ENCODE measurements at places on chromosomes 4 and X. TPM values are rescaled to one million over a fixed set of nuclear protein-coding genes. Genes with fewer than 3 reads are reported as not detected.

- DNase-seq = no peak
- no peak overlapping the region for H3K27ac ChIP-seq
- H3K4me3 ChIP-seq = no peak overlapping the region
- H3K36me3 ChIP-seq = no peaks in the 10 kb centered on the region
- H3K27me3 ChIP-seq = no peaks in the 10 kb centered on the region
Observed at GRCh38 chrX:29555465-29556091, 659.8 kb upstream of the MAGEB2 start.

DNA sequence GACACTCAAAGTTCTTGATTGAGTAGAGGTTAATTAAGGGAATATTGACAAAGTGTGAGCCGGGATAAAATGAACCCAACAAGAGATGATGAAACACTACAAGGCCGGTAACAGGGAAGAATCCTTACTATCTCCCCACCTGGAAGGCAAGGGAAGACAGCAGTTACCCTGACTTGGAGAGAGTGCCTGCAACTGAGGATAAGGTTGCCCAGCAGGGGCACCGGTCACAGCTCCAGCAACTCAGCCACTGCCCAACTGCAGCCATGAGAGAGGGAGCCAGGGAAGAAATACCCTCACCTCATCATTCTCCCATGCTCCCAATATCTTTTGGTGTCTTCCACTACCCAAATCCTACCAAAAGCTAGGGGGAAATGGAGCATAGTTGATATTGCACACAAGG is 212.7 kb downstream of the KCTD8 start:
- H3K36me3 ChIP-seq = no peaks in the 10 kb centered on the region
- no peak overlapping the region for H3K27ac ChIP-seq
- H3K4me1 ChIP-seq = no peaks in the 10 kb centered on the region
- no peak for DNase-seq
- no peak overlapping the region for H3K4me3 ChIP-seq

DNA sequence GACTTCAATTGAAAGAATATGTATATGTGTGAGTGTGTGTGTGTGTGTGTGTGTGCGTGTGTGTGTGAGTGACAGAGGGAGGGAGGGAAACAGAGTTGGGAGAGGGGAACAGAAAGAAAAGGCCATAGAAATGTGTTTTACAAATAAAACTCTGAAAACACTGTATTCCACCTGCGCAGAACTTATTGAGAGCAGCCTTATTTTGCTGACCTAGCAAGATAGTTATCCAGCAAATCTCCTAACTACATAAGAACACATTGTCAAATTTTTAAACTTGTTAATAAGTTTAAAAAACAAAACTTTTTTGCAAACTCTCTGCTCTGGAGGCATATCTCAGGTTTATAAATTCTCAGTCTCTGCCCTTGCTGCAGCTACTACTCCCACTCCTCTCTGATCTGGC is 217.9 kb upstream of the NOCT start:
- H3K36me3 ChIP-seq = no peaks in the 10 kb centered on the region
- H3K27ac ChIP-seq = no peak overlapping the region
- H3K27me3 ChIP-seq = no peaks in the 10 kb centered on the region
- H3K4me3 ChIP-seq = no peak overlapping the region
- no peak for DNase-seq
- H3K4me1 ChIP-seq = no peaks in the 10 kb centered on the region

GRCh38 chr4:125572601-125573000 is 257.8 kb downstream of the FAT4 start:
- no peak overlapping the region for H3K27ac ChIP-seq
- no peak overlapping the region for H3K4me3 ChIP-seq
- H3K36me3 ChIP-seq = no peaks in the 10 kb centered on the region
- no peaks in the 10 kb centered on the region for H3K4me1 ChIP-seq
- no peaks in the 10 kb centered on the region for H3K27me3 ChIP-seq

The FAM47A gene
- 1.9 TPM for total RNA-seq

The DIPK2B gene
- total RNA-seq = 5.8 TPM

The LAMTOR3 gene
- 51.7 TPM for total RNA-seq

DNA sequence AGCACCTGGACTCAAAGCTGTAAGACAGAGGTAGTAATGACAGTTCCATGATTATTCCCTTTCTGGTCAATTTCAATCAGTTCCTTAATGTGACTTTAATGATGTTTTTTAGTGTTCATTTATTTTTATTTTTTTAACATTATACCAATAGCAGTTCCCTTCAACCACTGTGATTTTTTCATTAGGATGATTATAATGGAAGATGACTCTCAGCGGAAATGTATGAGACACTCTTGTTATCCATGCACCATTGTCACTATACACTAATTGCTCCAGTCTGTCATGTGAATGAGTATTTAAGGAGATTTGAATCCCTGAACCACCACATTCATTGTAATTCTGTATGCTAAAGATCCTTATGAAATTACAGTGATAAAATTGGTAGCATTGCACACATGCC is 2102.3 kb upstream of the AGA start:
- no peak overlapping the region for H3K4me3 ChIP-seq
- no peak for DNase-seq
- H3K4me1 ChIP-seq = no peaks in the 10 kb centered on the region

DNA sequence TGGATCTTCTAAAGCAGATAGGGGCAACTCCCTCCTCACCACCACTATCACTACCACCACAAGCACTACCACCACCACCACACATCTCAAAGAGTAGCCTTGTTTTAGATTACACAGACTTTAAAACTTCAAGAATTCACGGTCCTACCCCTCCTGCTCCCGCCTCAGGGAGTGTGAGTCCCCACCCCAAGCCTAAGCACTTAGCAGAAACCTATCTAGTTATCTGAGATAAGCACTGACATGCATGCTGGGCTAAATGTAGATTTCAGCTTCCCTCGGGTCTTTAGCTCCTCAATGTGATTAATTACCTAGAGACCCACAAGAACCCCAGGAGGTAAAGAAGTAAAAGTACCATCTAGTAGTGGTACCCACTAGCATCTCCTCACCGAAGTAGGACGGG is 775 bp downstream of the AMOT start:
- no peak for DNase-seq
- peak overlapping the region; percentile 60 for H3K4me3 ChIP-seq
- H3K36me3 ChIP-seq = no peaks in the 10 kb centered on the region
- no peaks in the 10 kb centered on the region for H3K4me1 ChIP-seq

The ABCG2 gene
- 9.5 TPM for total RNA-seq

- no peaks in the 10 kb centered on the region for H3K27me3 ChIP-seq
- H3K27ac ChIP-seq = peak overlapping the region; percentile 81
- peak overlapping the region; percentile 98 for H3K4me3 ChIP-seq
- H3K36me3 ChIP-seq = no peaks in the 10 kb centered on the region
Observed at GRCh38 chr4:41934514-41934900, 722 bp upstream of the TMEM33 start.

GRCh38 chr4:1474126-1475090 is 68.2 kb upstream of the NKX1-1 start:
- no peaks in the 10 kb centered on the region for H3K27me3 ChIP-seq
- H3K4me1 ChIP-seq = peaks cover 4% of the 10 kb centered on the region
- no peak overlapping the region for H3K27ac ChIP-seq
- no peak overlapping the region for H3K4me3 ChIP-seq
- no peaks in the 10 kb centered on the region for H3K36me3 ChIP-seq

DNA sequence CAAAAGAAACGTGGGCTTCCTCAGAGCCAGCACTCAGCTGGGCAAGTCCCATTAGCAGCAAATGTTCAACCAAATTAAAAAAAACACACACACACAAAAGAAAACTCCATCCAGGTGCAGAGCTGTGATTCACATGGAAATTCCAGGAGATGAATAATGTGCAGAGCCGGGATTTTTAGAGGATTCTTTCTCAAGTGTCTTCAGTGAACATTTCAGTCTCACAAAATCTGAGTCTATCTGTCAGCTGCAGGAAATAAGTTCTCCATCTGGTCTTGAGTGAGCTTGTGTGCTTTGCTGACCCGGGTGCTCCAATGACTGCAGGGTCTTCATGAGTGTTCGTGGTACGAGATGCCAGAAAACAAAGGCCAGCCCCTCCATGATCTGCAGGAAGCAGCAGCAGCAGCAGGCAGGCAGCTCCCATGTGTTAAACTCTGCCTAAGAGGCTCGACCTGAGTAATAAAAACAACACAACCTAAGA is 44.3 kb downstream of the RASGEF1B start:
- no peaks in the 10 kb centered on the region for H3K36me3 ChIP-seq
- no peak overlapping the region for H3K4me3 ChIP-seq

DNA sequence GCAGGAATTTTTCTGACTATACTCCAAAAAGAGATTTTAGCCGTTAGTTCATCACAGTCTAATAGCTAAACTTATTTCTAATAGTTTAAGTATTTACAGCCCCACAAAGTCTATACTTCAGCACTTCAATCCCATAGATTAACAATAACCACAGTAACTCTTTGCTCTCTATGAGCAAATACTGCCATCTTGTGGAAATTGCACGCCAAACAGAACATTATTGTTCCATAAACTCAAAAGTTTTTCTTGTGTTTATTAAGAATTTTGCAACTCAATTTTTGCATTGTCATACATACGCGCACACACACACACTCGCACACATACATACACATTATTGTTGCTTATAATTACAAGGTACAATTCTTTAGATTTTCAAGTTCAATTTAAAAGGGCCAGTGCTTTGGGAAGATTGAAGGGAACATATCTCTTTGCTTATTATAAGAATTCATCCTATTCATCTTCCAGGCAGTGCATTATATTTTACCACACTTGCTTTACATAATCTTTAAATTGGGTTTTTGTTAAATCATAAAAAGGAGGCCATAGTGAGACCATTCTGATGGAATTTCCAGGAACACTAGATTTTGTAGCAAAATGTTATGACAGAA is 63.8 kb upstream of the ATOH1 start:
- H3K27ac ChIP-seq = no peak overlapping the region
- DNase-seq = peak; percentile 52
- H3K4me1 ChIP-seq = no peaks in the 10 kb centered on the region
- H3K4me3 ChIP-seq = no peak overlapping the region
- no peaks in the 10 kb centered on the region for H3K36me3 ChIP-seq

DNA sequence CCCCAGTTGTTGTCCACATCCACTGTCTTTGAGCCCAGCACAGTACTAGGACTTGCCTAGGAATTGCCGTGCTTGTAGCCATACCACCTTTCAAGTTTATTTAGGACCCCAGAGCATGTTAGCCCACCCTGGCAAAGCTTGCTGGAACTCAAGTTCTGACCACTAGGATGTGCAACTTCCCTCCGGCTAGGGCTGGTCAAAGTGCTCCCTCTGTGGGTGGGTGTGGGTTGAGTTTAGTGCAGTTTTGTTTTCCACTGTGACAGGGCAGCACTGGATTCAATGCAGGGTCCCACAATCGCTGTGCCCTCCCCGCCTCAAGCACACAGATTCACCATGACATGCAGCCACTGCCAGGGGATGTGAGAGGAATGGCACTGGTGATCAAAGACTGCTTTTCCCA is 96.0 kb downstream of the RASGEF1B start:
- no peaks in the 10 kb centered on the region for H3K27me3 ChIP-seq
- H3K4me3 ChIP-seq = no peak overlapping the region
- no peak for DNase-seq
- no peaks in the 10 kb centered on the region for H3K4me1 ChIP-seq

DNA sequence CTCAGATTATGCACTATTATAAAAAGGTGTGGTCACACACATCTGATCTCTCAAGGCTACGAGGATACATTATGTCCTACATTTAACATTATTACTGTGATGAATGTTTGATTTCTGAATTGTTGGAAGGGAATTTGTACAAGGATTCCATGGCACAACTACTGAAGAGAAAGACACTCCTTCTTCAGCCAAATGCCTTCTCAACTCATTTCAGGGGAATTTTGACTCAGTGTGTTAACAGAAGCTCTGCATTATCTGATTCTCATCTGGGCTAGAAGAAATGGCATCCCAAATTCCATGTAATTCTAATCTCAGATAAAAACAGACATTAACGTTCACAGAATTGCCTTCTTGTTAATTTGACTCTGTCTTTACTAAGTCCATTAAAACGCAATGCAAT is 477.7 kb downstream of the PDGFC start:
- no peaks in the 10 kb centered on the region for H3K4me1 ChIP-seq
- no peak overlapping the region for H3K27ac ChIP-seq
- DNase-seq = no peak
- H3K27me3 ChIP-seq = no peaks in the 10 kb centered on the region

The RHOH gene
- 1.2 TPM for total RNA-seq

- H3K4me3 ChIP-seq = no peak overlapping the region
- DNase-seq = no peak
- H3K4me1 ChIP-seq = no peaks in the 10 kb centered on the region
- H3K36me3 ChIP-seq = no peaks in the 10 kb centered on the region
- no peaks in the 10 kb centered on the region for H3K27me3 ChIP-seq
- no peak overlapping the region for H3K27ac ChIP-seq
Observed at GRCh38 chr4:58514299-58514698, 1404.1 kb upstream of the IGFBP7 start.

The EPGN gene
- total RNA-seq = not detected

- DNase-seq = no peak
- no peaks in the 10 kb centered on the region for H3K4me1 ChIP-seq
- no peak overlapping the region for H3K4me3 ChIP-seq
- H3K27me3 ChIP-seq = no peaks in the 10 kb centered on the region
- H3K36me3 ChIP-seq = no peaks in the 10 kb centered on the region
Observed at GRCh38 chr4:44150091-44150576, 298.5 kb downstream of the KCTD8 start.

GRCh38 chr4:139887962-139888735 is 222.5 kb downstream of the MGST2 start:
- no peaks in the 10 kb centered on the region for H3K27me3 ChIP-seq
- H3K36me3 ChIP-seq = no peaks in the 10 kb centered on the region
- peaks cover 19% of the 10 kb centered on the region for H3K4me1 ChIP-seq
- H3K27ac ChIP-seq = no peak overlapping the region

DNA sequence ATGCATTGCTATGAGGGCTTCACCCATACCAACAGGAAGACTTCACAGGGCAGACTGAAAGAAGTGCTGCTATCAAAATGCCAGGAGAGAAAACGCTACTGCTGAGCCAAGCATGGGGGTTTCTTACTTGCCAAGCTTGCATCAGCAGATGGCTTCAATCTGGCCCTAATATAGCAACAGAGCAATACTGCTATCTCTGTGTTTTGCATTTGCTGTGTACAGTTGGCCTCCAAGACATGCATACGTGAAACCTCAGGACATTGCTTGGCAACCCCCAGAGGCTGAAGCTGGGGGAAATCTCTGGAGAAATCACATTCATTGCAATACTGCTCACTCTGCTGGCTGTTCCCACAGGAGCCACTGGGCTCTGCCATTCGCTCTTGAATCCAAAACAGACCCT is 127.2 kb upstream of the GPC4 start:
- no peaks in the 10 kb centered on the region for H3K4me1 ChIP-seq
- H3K4me3 ChIP-seq = no peak overlapping the region
- H3K36me3 ChIP-seq = no peaks in the 10 kb centered on the region
- DNase-seq = no peak
- no peak overlapping the region for H3K27ac ChIP-seq

The ZAR1 gene
- 2.8 TPM for total RNA-seq

GRCh38 chr4:155889031-155889793 is 14.3 kb upstream of the TDO2 start:
- peak; percentile 15 for DNase-seq
- H3K36me3 ChIP-seq = no peaks in the 10 kb centered on the region
- H3K27ac ChIP-seq = no peak overlapping the region
- H3K4me1 ChIP-seq = no peaks in the 10 kb centered on the region
- H3K4me3 ChIP-seq = no peak overlapping the region

All from testis (tissue), 5 donors.